Renal cortex interstitium (tissue), 15 donors: ENCODE measurements at places on chromosomes 7 and 10. TPM values are rescaled to one million over a fixed set of nuclear protein-coding genes. Genes with fewer than 3 reads are reported as not detected.

DNA sequence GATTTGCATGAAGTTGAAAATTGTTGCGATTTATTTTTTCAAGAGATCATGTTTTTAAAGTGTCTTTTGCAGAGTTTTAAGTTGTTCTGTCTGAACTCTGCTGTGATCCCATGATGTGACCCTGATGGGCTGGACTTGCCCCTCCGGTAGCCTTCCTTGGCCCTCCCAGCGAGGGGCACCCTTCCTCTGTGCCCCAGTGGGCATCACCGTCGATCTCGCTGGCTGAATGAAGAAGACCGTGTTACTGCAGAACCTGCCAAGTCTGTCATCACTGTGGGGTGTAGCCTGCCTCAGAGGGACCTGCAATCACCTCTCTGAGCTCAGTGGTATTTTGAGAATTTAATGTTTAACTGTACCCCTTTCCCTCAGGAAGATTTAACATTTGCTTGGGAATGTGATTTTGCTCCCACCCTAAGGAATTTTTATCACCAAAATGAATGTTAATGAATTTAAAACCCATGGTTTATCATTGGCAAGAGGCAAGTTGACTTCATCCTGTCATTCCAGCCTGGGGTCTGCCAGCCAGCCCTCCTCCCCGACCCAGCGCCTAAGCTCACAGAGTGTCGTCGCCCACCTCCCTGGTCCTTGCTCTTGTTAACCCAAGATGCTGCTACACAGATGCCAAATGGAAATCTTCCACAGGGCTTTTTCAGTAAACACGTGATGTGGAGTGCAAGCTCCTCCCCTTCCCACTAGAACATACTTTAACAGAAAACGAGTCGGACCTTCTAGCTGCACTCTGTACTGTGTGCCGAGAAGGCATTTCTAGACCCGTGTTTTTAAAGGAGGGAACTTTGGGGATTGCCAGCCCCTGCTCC, 115.4 kb downstream of the NT5C2 start:
- DNase-seq, result no peak

DNA sequence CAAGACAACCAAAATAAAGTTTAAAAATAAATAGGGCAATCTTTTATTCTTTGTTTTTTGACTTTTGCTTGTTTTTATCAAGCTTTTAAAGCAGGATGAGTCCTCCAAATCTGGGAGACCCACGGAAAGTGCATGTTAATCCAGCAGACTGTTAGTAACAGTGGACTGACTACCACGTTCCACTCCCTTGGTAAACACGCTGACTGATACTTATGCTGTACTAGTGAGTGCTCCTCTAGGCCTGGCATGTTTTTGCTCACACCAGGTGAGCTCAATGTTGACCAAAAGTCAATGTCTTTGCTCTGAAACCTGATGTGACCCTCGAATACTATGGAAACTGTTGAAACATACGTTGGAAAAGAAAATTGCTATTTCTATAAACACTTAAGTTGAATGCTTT, 88.4 kb downstream of the KIAA1549 start:
- DNase-seq, result no peak

DNA sequence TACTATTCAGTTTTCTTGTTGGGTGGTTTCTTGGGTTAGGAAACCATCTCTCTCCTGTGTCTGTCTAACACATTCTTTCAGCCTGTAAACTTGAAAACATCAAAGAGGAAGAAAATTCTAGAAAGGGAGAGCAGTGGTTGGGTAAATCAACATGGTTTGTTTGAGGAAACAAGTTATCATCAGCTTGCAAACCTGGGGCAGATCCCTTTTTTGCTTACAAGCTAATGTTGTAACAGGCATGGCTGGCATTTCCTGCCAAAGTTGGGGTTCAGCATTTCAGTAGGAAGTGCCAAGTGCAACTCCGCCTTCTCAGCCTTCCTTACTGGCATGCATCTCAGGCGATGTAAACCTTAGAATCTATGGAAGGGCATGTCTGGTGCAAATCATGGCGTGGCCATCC, 112.6 kb downstream of the EEPD1 start:
- DNase-seq, result no peak

- DNase-seq, result no peak
Measured at GRCh38 chr7:143362131-143363015, at the start of gene FAM131B. Gene FAM131B, minus strand, starts transcription at chr7:143362713. Its CDS starts 110 bp downstream, at chr7:143362603.

The HIPK2 gene
- 99.3 TPM for polyA plus RNA-seq
